ENCODE measurements at places on chromosomes 7 and 10. TPM values are rescaled to one million over a fixed set of nuclear protein-coding genes. Genes with fewer than 3 reads are reported as not detected.

GRCh38 chr7:2601065-2601464 is 30.7 kb upstream of the TTYH3 start:
- DNase-seq: no peak

CLIP2 gene
- total RNA-seq: 19.3 TPM

LRIT1 gene
- total RNA-seq: not detected

- no peak for DNase-seq
These were observed 70.9 kb upstream of the CCDC71L start for GRCh38 chr7:106731646-106732444.

GNAT3 gene
- not detected for total RNA-seq

DNA sequence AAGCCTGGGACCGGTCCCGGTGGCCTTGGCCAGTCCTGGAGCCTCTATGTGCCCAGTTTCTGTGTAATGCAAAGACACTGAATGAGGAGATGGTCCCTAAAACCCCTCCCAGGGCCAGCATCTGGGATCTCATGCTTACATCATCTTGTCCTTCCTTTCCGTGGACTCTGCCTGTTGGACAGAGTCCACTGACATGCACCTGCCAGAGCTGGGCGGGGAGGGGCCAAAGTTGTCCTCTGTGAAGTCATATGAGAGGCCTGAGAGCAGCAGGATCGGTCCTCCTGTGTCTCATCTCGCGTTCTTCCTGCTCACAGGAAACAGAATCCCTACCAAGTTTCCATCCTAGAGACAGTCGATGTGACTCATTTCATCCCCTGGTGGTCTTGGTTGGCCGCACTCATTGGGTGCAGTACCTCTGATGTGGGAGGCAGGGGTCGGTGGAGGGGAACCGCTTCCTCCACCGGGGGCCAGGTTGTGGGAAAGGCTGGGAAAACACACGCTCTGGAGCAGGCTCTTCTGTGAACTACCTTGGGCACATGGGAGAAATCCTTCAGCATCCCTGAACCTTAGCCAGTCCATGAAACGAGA is 389.6 kb upstream of the PODXL start:
- no peak for DNase-seq

COL17A1 gene
- total RNA-seq: 128 TPM

GRCh38 chr7:158957510-158957906 is 101.2 kb downstream of the DYNC2I1 start:
- no peak for DNase-seq

KIAA1549 gene
- total RNA-seq: 3.0 TPM

DNA sequence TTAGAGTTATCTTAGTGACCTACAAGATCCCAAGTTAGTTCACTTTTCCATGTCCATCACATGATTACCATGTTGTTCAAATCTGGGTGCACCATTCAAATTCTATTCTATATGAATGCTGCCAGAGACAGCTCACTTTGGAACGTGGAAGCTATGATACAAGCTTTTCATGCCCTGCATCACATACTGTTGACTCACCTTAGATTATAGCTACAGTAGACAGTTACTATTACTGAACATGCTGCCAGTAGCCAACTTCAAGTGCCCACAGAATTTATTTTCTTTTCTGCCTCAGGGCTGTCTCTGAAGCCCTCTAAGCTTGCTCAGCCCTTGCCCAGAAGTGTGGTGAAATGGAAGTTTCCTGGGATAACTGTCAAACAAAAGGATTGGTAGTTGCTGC is 231.1 kb downstream of the GPR158 start:
- no peak for DNase-seq

DNA sequence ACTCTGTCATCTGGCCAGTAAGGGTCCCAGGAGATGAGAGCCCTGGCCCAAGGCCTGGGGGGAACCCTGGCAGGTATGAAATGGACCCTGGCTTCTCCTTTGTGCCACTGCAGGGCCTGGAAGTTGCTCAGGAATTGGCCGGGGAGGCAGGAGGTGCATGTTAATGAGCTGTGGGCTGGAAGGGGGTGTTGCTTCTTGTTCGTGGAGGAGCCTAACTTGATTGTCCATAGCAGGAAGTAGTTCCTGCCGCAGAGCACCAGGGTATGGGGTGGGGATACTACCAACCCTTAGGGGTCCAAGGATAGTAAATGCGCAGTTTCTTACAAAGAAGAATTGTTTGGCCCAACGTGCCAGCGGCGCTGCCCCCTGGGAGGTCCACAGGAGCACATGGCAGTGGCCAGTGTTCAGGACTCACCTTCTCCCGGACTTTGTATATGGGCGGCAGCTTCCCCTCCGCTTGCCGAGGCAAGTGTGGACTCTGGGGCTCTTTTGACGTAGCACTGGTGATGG is 21.5 kb downstream of the TEX36 start:
- no peak for DNase-seq

DNA sequence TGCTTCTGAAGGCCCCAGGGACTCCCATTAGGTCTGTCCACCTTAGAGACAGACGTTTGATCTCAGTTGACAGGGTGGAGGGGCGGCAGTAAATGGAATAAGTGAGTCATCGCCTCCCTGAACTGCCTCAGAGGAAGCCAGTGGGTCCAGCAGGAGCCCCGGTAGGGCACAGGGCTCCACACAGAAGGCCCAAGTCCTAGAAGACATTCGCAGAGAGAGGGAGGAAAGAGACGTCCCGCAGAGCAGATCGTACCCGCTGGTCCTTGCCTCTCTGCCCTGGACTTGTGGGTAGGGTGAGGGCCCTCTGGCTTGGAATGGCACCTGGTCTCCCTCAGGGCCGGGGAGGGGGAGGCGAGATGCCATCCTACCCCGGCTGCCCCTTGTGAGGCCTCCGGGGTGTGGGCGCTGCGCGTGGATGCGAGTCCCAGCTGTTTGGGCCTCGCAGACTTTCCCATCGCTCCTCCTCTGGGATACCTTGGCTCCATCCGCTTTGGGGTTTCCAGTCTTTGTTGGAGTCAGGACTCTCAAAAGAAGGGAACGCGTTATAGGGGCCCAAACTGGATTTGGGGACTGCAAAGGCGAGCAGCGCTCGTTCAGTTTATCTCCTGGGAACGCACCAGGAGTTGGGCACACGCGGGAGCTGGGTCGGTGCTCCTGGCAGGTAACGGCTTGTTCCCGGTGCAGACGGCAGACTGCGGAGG is 5.1 kb downstream of the TLX1 start:
- DNase-seq: no peak

CFAP43 gene
- total RNA-seq: 1.6 TPM

USP54 gene
- total RNA-seq: 34.8 TPM

MKI67 gene
- 15.4 TPM for total RNA-seq

GRCh38 chr10:62759599-62760175 is 44.8 kb upstream of the ADO start:
- no peak for DNase-seq

MACC1 gene
- total RNA-seq: 7.1 TPM

GRCh38 chr7:138164804-138165203 is 88.5 kb downstream of the AKR1D1 start:
- DNase-seq: no peak

ZKSCAN5 gene
- total RNA-seq: 6.2 TPM

MOGAT3 gene
- total RNA-seq: not detected

GALNT11 gene
- total RNA-seq: 43.7 TPM

DNA sequence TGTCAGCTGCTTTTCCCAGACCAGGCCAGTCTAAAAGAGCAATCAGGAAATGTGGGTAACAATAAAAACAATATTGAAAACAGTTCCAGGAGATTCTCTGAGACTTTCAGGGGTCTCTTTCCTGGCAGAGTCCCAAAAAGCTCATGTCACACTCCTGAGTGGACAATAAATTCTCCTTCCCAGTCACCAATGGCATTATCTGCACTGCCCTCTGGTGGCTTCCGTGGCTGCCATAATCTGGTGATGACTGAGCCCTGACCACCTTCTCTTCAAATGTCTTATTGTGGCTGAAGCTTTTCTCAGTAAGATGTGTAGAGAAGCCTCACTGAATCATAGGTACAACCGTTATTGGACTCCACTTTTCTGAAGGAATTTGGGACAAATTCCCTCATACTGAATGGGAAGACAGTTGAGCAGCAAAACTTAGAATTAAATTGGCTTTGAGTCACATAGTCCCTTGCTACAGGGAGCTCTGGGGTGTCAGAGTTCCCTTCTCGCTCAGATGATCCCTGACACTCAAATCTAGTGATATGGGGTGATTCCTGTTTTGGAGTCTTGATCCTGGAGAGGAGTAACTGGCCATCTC is 24.4 kb upstream of the ASAH2 start:
- DNase-seq: no peak

GRCh38 chr7:107938456-107939250 is 47.7 kb downstream of the DLD start:
- no peak for DNase-seq

THNSL1 gene
- total RNA-seq: 5.6 TPM

DNA sequence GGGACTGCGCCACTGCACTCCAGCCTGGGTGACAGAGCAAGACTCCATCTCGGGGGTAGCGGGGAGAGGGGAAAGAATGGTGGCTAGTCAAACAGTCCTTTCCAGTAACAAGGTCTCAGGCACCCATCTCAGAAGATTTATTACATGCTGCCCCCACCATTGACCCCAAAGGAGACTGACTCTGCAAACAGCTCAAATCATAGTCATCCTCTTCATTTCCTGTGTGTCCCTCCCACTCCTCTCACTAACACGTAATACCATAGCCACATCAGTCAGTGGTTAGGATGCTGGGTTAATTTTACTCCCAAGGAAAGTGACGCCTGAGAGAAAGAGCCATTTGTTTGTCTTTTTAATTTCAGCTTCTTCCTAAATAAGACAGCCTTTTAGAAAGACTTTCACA is 56.6 kb upstream of the BET1 start:
- no peak for DNase-seq

PRSS37 gene
- total RNA-seq: not detected

DNA sequence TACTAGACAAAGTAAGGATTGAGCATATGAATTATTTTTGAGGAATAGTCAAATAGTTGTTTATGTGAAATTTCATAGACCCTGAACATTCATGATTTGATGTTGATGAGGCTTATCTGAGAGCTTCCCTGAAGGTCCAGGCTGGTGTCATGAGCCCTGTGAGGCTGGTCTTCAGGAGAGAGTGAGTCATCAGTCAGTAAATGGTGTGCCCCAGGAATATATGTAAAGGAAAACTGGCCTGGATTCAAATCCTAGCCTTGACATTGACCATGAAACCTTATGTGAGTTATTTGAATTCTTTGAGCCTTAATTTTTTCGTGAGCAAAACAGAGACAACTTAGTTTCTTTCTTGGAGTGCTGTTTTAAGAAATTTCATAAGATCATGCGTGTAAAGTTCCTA is 6.2 kb downstream of the TMEM236 start:
- no peak for DNase-seq

AP4M1 gene
- total RNA-seq: 12.8 TPM

DNA sequence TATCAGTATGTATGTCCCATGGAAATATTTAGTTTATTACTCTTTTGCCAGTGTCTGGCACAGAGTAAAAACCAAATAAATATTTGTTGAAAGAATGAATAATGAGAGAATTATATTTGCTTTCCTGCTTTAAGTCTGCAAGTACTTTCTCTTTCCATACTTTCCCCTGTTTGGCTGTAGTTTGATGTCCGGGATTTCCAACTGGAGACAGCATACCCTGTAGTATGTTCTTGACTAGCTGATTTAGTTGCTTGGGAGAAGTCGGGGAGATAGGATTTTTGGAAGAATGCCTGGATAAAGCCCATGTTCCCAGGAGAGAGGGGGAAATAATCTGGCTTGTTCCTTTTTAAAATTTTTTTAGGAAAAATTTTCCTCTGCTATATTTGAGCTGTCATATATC is 516.1 kb downstream of the CCSER2 start:
- no peak for DNase-seq

DNA sequence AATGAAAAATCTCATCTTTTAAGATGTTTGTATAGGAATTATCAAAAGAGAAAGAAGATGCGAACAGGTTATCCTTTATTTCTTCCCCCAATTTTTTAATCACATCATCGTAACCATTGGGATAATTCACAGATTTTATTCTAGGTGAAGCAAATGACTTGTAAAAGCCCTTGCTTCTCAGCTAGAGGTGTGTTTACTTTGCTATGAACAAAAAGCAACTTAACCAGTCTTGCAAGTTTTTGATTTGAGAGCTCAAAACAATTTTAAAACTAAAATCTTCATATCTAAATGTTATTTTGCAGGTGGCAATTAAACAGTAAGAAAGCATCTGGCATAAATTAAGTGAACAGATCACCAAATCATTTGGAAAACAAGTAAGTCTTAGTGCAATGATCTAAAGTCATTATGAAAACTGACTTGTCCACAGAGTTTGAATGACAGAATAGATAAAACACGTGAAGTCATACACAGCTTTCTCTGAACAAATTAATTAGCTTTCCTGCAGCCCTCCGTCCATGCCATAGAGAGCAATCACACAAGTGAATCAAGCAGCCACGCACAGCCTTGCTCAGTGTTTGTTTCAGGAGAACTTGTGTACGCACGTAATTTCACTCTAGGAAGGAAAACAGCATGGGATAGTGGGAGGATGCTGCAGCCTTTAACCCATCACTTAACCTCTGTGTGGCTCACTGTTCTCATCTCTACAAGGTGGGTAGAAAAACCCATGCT is 85.0 kb upstream of the ZNF800 start:
- no peak for DNase-seq

ERVW-1 gene
- total RNA-seq: 0.20 TPM

GRCh38 chr7:99938296-99938695 is 8.9 kb upstream of the GJC3 start:
- DNase-seq: no peak

GRCh38 chr7:140297192-140297591 is 101.1 kb downstream of the SLC37A3 start:
- no peak for DNase-seq

- no peak for DNase-seq
These were observed 88.5 kb downstream of the DLG5 start for GRCh38 chr10:77837925-77838595.

DNA sequence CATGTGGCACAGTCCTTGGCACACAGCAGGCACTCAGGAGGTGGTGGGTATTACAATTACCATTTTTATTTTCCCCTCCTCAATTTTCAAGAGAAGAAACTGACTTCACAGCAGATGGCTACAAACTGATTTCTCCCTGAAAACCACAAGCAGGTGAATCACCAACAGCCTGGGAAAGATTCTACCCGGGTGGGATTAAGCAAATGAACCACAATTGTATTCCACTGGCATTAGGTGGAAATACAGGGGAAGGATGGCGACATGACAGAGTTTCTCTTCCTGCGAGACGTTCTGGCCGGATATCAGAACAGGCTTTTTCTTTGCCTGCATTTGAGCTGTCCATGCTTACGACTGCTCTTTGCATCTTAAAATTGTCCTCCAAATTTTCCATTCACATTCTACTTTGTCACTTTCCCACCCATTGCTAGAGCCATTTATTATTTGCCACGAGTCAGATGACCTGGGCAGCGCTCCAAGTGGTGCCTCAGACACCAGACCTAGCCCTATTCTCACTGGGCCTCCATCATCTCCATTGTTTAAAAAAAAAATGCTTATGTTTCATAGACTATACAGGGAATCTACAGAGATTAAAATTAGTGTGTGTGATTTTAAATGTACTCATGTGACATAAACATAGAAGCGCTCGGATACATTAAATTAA is 4.6 kb downstream of the DENND11 start:
- DNase-seq: no peak

- DNase-seq: no peak
These were observed 78.1 kb upstream of the RHEB start for GRCh38 chr7:151597541-151598444.

NODAL gene
- total RNA-seq: not detected
